ENCODE measurements at places on chromosomes 3 and 15.

DNA sequence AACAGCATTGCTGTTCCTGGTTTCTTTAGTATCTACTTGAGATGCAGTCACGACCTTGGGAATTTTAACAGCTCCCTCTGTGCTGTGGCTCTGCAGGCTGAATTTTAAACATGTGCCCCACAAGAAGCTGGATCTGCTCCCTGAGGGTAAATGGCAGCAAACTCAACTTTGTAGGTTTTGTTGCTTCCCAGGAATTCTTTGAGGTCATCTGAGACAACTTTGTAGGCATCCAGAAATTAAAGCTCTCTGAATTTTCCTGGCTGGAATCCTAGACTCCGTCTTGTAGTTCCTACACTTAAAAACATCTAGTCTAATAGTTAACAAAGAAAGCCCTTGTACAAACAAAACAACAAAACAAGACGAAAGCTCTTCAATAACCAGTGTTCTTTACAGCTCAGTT lies 366.3 kb downstream of the FEZF2 start:
- no peak for DNase-seq

- no peak for DNase-seq
Observed at GRCh38 chr15:67927501-67928168, 87.8 kb upstream of the RNU6-1 start.

GRCh38 chr3:99012051-99012450 lies 110.6 kb upstream of the DCBLD2 start:
- no peak for DNase-seq

GRCh38 chr3:58164199-58164879 lies 46.4 kb downstream of the DNASE1L3 start:
- DNase-seq = no peak

GRCh38 chr3:115113367-115113766 lies 33.7 kb downstream of the ZBTB20 start:
- DNase-seq = no peak

- peak; percentile 81 for DNase-seq
Observed at GRCh38 chr3:12841149-12841969, at the start of gene RPL32. Gene RPL32 (minus strand): TSS chr3:12841565. CDS start chr3:12840237, 1,328 bp downstream.

DNA sequence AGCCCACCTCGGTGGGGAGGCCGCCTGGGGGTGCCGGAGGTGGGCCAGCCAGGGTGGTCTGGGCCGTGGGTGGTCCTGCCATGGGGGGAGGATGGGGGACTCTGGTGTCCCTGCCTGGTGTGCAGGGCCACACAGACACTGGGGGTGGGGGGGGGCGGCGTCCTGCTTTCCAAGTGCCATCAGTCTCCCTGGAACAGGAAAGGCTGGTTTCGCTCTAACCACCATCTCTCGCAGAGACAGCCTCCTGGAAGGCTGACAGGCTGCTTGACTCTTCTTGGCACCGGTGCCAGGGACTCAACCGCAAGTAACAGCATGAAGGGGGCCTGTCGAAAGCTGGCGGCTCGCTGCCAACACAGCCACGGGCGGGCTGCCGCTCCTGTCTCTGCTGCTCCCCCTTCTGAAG lies 40.3 kb downstream of the RGMA start:
- DNase-seq = no peak

DNA sequence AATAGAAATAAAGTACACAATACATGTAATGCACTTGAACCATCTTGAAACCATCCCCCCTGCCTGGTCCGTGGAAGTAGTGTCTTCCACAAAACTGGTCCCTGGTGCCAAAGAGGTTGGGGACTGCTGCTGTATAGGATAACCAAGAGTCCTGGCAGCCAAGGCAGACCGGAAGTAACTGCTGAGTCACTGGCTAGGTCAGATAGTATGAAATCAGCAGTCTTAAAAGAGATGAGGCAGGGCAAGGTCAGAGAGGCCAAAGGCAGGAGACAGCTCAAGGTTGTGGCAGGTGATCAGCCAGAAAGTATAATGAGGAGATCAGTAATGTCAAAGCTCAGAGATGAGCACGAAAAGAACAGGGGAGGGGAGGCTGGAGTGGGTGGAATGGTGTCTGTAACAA lies 60.2 kb downstream of the MAP3K13 start:
- DNase-seq = no peak

GRCh38 chr3:101996832-101997231 lies 147.5 kb downstream of the NFKBIZ start:
- no peak for DNase-seq

- DNase-seq = peak; percentile 41
Observed at GRCh38 chr3:13884851-13885703, 5.2 kb upstream of the WNT7A start.

GRCh38 chr3:172033396-172033795 lies 6.0 kb upstream of the FNDC3B start:
- DNase-seq = no peak

GRCh38 chr3:9064850-9065249 lies 101.6 kb upstream of the RAD18 start:
- DNase-seq = no peak

- no peak for DNase-seq
Observed at GRCh38 chr3:153967260-153967659, 153.9 kb upstream of the ARHGEF26 start.

DNA sequence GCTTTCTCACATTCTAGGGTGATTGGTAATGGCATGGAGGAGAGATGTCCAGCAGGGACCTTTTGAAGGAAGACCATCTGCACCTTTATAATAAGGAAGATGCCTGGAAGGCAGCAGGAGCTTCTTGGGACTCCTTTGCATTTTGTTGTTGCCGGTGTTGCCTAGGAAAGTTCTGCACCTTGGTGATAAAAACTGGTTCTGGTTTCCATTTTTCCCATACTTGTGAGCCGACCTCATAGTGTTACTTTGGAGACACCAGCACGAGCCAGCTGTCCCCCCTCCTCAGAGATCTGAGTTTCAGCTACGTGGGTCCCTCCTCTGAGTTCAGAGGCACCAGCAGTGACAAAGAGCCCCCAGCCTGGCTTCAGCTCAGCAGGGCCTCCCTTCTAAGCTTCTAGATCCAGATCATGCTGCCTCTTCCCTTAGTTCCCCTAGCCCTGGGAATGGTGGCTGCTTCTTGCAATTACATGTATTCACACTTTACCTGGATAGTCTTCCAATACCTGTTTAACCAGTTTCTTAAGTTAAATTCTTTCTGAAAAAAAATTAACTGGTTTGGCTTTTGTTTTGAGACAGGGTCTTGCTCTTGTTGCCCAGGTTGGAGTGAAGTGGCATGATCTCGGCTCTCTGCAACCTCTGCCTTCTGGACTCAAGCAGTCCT lies 18.0 kb upstream of the FSTL1 start:
- no peak for DNase-seq

Data from activated CD4-positive, CD25-positive, alpha-beta regulatory T cell treated with anti-CD3 and anti-CD28 coated beads, Interleukin-2, amount 50 U/mL, for 16 hours (primary cell).